ENCODE measurements at places on chromosomes 2 and 18. TPM values are rescaled to one million over a fixed set of nuclear protein-coding genes. Genes with fewer than 3 reads are reported as not detected.

The GPD2 gene
- 56.6 TPM for total RNA-seq

The RBKS gene
- total RNA-seq, result 2.2 TPM

The MATN3 gene
- total RNA-seq, result 1.7 TPM

The SLC40A1 gene
- 61.2 TPM for total RNA-seq

The MYO7B gene
- total RNA-seq, result 0.57 TPM

The RGPD4 gene
- total RNA-seq, result not detected

The AGXT gene
- total RNA-seq, result 0.33 TPM

The GKN1 gene
- not detected for total RNA-seq

The ANO7 gene
- 0.66 TPM for total RNA-seq

The GREB1 gene
- total RNA-seq, result 3.8 TPM
